ENCODE measurements at places on chromosomes 4 and X. TPM values are rescaled to one million over a fixed set of nuclear protein-coding genes. Genes with fewer than 3 reads are reported as not detected.

- no peaks in the 10 kb centered on the region for H3K27me3 ChIP-seq
- no peaks in the 10 kb centered on the region for H3K36me3 ChIP-seq
- H3K4me3 ChIP-seq: no peak overlapping the region
- H3K27ac ChIP-seq: no peak overlapping the region
- H3K4me1 ChIP-seq: no peaks in the 10 kb centered on the region
Observed at GRCh38 chr4:60562334-60562733, 637.8 kb upstream of the ADGRL3 start.

DNA sequence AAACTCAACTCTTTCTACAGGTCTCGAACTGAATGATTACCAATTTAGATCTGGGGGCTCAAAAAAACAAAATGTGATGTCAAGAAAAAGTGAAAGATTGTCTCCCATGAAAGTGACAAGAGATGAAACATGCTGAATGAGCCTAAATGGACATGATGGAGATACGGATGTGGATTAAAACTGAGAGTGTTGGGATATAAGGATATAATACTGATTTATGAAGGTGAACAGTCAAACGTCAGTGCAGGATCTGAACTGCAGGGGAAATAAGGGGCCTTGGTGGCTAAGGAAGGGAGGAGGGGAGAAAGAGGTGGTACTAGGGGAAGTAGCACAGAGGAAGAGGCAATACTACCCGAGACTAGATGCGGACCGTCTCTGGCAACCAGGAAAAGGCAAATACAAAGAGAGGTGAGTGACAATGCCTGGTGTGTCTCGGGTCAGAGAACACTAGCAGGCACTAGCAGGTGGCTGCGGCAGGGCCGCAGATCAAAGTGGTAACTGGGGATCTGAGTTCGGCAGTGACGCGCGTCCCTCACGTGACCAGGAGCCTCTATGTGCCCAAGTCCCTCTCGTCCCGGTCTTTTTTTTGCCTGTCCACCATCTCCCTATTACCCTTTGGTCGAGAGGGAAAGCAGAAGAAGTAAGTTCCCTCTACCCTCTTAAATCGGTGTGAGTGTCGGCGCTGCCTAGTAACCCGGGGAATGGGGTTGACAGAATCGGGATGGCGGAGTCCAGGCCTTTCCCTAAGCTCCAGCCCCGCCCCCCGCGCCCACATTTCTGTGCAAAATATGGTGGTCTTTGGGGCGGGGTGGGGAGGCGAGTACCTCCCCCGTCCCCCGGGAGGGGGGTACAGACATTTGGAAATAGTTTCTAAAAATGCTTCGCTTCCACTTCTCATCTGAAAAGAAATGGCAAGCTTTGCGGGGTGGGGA, at the start of gene TCEAL1:
TSS of gene TCEAL1 (plus strand) at position 590 of the 932 bp plus-strand sequence. CDS start 942 bp downstream, outside the sequence.
- H3K4me1 ChIP-seq: no peaks in the 10 kb centered on the region
- H3K27ac ChIP-seq: peak within 1 kb of the TSS; percentile 16
- H3K36me3 ChIP-seq: no peaks in the 10 kb centered on the region

Gene EXOC1
- total RNA-seq: 17.3 TPM

DNA sequence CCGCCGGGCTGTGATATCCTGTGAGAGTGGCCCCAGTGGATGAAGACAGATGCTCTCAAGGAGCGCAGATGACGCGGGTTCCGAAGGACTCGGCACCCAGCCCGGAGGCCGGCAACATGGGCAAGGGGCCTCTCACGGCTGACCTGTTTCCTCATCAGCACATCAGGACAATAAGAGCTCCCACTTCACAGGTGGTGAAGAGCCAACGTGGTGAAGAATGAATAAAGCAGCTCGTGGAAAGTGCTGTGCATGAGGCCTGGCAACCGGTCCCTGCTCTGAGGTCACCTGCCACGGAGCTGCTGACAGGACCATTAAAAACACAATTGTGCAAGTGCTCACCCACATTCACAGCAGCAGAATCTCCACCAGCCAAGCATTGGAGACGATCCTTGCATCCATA, 22.9 kb downstream of the ABLIM2 start:
- peaks cover 3% of the 10 kb centered on the region for H3K27me3 ChIP-seq
- no peak overlapping the region for H3K27ac ChIP-seq
- H3K4me3 ChIP-seq: no peak overlapping the region
- no peaks in the 10 kb centered on the region for H3K36me3 ChIP-seq
- DNase-seq: no peak
- no peaks in the 10 kb centered on the region for H3K4me1 ChIP-seq

- H3K4me1 ChIP-seq: peaks cover 38% of the 10 kb centered on the region
- H3K27ac ChIP-seq: peak overlapping the region; percentile 77
- peak; percentile 65 for DNase-seq
- H3K36me3 ChIP-seq: no peaks in the 10 kb centered on the region
- no peak overlapping the region for H3K4me3 ChIP-seq
Observed at GRCh38 chr4:1201851-1202525, 29.6 kb upstream of the SPON2 start.

Gene NOX1
- not detected for total RNA-seq

DNA sequence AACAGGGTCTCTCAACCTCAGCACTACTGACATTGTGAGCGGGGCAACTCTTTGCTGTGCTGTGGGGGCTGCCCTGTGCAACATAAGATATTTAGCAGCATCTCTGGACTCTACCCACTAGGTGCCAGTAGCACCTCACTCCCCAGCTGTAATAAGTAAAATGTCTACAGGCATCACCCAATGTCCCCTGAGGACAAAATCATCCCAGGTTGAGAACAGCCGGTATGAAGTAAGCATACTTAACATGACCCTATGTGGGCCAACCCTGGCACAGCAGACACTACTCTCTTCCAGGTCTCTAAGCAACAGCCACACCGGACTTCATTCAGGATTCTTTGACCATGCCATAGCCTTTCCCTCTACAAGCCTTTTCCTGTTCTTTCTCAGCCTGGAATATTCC, 10.5 kb upstream of the MGST2 start:
- H3K27me3 ChIP-seq: 0 out of 2 replicates have a peak, but pooled peaks cover 3% of the 10 kb centered on the region
- H3K4me3 ChIP-seq: no peak overlapping the region
- no peak overlapping the region for H3K27ac ChIP-seq
- no peak for DNase-seq
- no peaks in the 10 kb centered on the region for H3K36me3 ChIP-seq

DNA sequence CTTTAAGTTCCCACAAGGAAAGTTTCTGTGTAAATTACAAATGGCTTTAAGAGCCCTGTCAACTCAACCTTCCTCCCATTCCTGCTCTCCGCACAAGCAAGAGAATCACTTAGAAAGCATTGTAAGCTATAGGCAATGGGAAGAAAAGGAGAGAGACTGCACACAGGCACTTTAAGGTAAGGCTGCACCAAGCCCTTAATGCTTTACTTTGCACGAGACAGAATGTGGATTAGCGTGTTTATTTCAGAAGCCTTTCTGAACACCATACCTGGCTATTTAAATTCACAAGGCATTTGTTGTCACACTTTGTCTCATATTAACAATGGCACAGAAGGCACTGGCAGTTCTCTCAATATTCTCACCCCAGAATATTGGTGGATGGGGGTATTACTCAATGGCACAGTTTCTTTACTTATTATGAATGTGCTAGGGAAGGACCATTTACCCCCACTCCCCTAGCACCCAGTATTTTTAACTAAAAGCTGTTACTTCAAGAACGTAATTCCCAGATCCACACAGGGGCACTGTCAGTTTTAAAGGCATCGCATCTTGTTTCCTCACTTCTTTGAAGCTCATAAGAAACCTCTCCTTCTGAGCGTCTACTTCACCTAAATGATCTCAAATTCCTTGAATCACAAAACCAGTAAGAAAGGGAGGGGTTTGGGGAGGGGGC, 150.0 kb downstream of the MAML3 start:
- no peaks in the 10 kb centered on the region for H3K36me3 ChIP-seq
- no peak overlapping the region for H3K27ac ChIP-seq
- no peak overlapping the region for H3K4me3 ChIP-seq

- peaks cover 4% of the 10 kb centered on the region for H3K4me1 ChIP-seq
- no peak overlapping the region for H3K27ac ChIP-seq
- H3K27me3 ChIP-seq: no peaks in the 10 kb centered on the region
- no peak for DNase-seq
- H3K4me3 ChIP-seq: no peak overlapping the region
Observed at GRCh38 chr4:2909583-2909982, 53.6 kb downstream of the NOP14 start.

Gene KLHL4
- total RNA-seq: not detected

GRCh38 chrX:37871626-37872302, 24.4 kb upstream of the DYNLT3 start:
- H3K27me3 ChIP-seq: no peaks in the 10 kb centered on the region
- DNase-seq: no peak
- no peaks in the 10 kb centered on the region for H3K4me1 ChIP-seq
- no peak overlapping the region for H3K4me3 ChIP-seq
- no peaks in the 10 kb centered on the region for H3K36me3 ChIP-seq
- no peak overlapping the region for H3K27ac ChIP-seq

DNA sequence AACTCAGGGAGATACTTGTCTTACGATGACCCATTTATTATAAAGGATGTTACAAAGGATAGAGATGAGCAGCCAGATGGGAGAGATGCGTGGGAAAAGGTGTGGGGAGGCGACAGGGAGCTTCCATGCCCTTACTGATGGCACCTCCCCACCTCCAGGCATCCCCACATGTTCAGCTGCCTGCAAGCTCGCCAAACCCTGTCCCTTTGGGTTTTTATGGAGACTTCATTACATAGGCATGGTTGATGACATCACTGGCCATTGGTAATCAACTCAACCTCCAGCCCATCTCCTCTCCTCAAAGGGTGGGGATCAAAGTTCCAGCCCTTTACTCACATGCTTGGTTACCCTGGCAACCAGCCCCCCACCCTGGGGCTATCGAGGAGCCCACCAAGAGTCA, 29.4 kb upstream of the SLC2A9 start:
- no peaks in the 10 kb centered on the region for H3K36me3 ChIP-seq
- DNase-seq: no peak
- H3K27me3 ChIP-seq: no peaks in the 10 kb centered on the region
- H3K4me1 ChIP-seq: no peaks in the 10 kb centered on the region
- H3K4me3 ChIP-seq: no peak overlapping the region

GRCh38 chrX:47831788-47832187, 4.9 kb upstream of the ZNF81 start:
- H3K4me1 ChIP-seq: no peaks in the 10 kb centered on the region
- no peak overlapping the region for H3K27ac ChIP-seq
- DNase-seq: no peak
- no peaks in the 10 kb centered on the region for H3K36me3 ChIP-seq
- no peak overlapping the region for H3K4me3 ChIP-seq

Gene SLITRK4
- total RNA-seq: 0.74 TPM
